ENCODE measurements at places on chromosomes 12 and 14.

DNA sequence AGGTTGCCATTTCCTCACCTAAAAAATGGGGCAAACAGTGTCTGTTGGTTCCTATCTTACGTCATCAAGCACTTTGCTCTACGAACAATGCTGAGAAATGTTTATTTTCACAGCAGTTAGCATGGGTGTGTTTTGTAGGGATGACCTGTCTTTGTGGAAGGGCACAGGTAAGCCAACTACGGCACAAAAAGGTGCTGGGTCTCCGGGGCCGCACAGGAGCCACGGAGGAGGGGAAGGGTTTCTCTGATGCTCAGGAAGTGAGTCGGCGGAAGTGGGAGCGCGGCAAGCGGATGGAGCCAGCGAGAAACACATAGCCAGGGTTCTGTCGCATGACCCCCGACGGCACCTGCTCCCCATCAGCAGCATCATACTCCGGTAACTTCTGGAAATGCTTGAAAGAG lies 65.6 kb upstream of the TCL1B start:
- DNase-seq, result no peak

- DNase-seq, result peak; percentile 86
Observed at GRCh38 chr14:103597623-103598377, 31.2 kb upstream of the KLC1 start.

DNA sequence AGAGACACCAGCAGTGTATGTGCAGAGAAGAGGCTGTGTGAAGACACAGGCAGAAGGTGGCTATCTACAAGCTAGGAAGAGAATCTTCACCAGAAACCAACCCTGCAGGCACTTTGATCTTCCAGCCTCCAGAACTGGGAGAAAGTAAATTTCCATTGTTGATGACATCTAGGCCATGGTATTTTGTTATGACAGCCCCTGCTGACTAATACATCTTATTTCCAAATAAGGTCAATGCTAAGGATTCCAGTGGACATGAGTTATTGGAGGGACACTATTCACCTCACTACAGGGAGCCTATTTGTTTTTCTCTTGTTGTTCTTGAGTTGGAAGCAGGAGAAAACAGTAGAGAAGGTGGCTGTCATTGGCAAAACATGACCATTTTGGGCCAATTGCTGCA lies 88.5 kb upstream of the RIN3 start:
- peak; percentile 86 for DNase-seq

GRCh38 chr12:30211743-30212142 lies 428.0 kb upstream of the TMTC1 start:
- no peak for DNase-seq

- DNase-seq, result peak; percentile 31
Observed at GRCh38 chr14:90758959-90759358, 57.3 kb downstream of the TTC7B start.

DNA sequence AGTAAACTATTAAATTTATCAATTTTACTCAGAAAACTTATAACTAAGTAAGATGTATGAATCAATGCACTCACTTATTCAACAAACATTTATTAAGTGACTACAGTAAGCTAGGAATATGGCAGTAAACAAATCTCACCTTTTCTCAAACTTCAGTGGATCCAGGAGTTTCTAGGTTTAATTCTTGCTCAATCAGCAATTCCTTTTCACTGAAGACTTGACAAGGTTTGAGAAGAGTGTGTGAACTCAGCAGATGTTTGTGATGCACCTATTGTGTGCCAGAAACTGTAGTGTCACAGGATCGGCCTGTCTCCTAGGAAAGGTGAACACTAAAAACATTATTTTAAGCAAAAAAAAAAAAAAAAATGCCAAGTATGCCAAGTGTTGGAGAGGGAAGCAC lies 167.8 kb downstream of the ALG10 start:
- DNase-seq, result no peak

GRCh38 chr14:38442208-38442607 lies 186.3 kb upstream of the CLEC14A start:
- DNase-seq, result no peak

DNA sequence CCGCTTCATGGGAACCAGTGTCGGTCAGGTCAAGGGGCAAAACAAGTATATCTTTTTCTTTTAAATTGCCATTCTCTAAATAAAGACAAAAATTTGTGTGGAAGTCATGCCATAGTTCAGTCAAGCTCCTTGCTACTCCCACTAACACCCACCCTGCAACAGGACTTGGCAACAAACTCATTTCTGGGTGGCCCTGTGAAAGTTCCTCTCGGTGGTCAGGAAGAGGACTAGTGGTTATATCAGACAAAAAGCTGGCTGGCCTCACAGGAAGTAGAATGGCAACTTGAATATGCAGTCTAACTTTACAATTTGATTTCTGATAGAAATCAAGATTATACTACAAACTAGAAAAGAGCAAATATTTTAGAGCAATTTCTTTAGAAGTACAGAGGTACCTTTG lies 11.2 kb downstream of the DHRS7 start:
- no peak for DNase-seq

DNA sequence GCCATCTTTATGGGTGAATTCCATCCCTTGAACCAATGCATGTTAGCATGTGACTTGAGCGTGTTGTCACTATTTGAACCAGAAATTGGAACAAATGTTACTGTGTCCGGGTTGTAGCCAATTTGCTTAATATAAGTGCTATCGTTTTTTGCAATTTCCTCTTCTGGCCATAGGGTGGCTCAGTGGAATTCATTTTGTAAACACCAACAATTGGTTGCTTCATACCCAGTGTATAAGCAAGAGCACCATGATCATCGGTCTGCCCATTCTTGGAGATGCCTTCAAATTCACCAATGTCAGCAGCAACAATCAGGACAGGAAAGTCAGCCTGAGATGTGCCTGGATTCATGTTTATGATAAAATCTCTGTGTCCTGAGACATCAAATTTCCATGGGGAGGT lies 5.0 kb upstream of the NEDD1 start:
- peak; percentile 50 for DNase-seq

GRCh38 chr12:46680506-46680905 lies 145.3 kb downstream of the SLC38A4 start:
- DNase-seq, result no peak

GRCh38 chr12:52427083-52427482 lies 7.1 kb downstream of the KRT75 start:
- DNase-seq, result no peak

DNA sequence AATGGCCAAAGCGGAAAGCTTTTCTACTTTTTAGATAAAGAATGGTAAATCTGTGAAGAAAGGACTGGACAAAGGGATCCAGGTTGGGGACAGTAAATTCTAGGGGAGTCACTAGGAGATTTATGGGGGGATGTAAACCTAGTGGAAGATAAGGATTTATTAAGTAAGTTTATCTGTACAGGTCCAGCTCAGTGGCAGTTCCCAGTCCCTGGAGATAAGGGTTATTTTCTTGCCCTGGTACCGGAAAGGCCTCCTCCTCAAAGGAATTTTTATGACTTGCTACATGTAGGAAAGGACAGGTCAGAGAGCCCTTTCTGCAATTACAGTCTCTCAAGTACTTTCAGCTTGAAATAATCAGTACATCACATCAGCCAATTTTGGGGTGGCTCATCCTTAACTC lies 72.6 kb upstream of the BICD1 start:
- DNase-seq, result no peak

DNA sequence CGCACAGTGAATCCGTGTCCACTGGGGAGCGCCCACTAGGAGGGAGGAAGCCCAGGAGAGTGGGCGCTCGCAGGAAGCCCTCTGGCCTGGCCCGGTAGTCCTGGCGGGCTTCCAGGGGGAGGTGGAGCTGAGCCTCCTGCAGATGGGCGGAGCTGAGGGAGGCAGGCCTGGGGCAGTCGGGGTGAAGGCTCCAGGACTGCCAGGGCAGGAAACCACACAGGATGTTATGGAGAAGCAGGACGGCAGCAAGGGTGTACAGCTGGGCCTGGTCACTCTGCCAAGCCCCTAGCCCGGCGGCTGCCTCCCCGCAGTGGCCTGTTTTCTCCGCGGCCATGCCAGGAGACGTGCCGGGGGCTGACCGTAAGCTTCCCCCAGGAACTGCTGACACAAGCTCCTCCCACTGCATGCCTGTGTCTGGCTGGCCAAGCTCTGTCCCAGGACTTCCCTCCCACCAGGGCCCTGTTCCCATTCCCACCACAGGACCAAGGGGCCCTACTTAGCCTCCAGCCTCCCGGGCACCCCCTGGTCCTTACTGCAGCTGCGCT lies 143.4 kb upstream of the C14orf180 start:
- no peak for DNase-seq

DNA sequence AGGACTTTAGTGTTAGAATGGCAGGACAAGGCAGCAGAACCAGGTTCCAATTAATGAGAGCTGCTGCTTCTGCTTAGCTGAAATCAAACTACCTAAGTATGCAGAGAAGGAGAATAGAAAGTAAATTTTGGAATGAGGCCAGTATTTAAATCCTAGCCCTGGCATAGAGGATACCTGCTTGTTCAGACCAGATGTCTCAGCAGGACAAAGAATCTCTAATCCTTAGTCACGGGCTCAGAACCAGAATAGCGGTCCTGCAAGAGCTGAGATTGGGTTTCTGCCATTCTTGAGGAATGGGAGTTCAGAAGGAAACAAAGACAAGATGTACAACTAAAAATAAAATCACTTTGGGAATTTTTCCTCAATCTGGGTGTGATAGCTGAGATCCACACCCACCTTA lies 550.8 kb upstream of the TMEM132C start:
- DNase-seq, result no peak

DNA sequence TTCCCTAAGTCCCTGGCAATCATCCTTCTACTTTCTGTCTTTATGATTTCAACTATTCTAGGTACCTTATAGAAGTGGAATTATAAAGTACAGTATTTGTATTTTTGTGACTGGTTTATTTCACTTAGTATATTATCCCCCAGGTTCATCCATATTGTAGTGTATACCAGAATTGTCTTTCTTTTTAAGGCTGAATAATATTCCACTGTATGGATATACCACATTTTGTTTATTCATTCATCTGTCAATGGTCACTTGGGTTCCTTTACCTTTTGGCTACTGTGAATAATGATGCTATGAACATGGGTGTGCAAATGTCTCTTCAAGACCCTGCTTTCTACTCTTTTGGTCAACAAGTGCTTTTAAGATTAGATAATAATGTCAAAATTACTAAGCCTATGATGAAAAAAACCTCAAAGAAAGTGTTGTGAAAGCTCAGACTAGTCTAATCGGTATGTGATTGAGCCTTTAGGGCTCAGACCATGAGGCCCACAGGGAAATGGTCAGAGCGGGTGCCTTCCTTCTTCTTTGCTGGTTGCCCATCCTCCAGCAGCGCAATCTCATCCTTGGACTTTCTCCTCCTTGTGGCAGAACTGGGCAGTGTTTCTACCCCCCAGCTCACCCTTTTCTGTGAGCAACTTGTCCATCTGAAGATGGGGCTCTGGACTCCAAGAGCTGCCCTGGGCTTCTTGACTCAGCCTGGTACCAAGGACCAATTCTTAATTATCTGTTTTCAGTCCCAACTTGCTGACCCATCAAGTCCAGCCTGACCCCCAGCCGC lies 105.4 kb downstream of the TTC8 start:
- DNase-seq, result no peak

- no peak for DNase-seq
Observed at GRCh38 chr14:35248476-35248788, 43.8 kb upstream of the PSMA6 start.

GRCh38 chr12:72024613-72025012 lies 86.0 kb downstream of the TPH2 start:
- DNase-seq, result no peak

Data from HCEC 1CT (cell line).